ENCODE measurements at places on chromosomes 4 and X.

DNA sequence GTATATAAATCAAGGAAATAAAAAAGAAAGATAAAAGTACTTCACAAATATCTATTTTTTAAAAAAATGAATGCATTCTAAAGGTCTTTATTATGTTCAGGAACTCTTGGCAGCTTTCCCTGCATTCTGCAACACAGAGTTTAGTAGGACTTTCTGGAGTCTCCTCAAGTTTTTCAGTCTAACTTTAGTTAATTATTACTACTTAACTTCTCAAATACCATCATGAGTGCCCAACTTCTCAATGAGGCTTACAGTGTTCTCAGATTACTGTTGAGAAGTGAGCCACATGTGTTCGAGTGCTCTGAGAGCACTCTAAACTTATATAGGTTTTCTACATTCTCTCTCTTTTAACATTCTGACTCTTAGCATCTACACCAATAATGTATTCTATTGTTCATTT is 1852.9 kb upstream of the PCDH10 start:
- no peak for DNase-seq

- no peak for DNase-seq
Measured at GRCh38 chr4:169219440-169219839, 51.3 kb downstream of the SH3RF1 start.

DNA sequence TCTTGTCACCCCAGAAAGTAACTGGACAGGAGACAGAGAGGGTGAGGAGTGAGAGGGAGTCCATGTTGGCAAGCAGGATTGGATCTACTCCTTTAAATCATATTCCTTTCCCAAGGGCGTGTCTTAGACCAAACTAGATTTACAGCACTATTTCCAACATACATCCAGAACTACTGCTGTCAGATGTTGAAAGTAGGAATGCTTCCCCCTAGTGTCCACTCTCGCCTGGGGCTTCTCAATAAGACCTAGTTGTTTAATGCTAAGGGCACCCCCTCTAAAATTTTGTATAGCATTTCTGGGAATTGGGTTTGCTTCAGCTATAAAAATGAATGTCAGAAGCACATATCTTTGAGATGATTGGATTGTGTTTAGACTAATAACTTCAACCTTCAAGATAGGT is 13.3 kb downstream of the OFD1 start:
- DNase-seq: no peak

- no peak for DNase-seq
Measured at GRCh38 chrX:113759422-113759821, 824.5 kb upstream of the HTR2C start.

DNA sequence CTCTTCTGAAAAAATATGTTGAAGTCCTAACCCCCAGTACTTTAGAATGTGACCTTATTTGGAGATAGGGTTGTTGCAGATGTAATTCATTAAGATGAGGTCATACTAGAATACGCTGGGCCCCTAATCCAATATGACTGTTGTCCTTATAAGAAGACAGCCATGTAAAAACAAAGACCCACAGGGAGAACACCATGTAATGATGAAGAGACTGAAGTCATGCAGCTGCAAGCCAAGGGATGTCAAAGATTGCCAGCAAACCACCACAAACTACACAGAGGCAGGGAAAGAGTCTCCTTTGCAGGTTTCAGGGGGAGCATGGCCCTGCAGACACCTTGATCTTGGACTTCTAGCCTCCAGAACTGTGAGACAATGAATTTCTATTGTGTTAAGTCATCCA is 37.4 kb downstream of the CXorf58 start:
- DNase-seq: no peak

DNA sequence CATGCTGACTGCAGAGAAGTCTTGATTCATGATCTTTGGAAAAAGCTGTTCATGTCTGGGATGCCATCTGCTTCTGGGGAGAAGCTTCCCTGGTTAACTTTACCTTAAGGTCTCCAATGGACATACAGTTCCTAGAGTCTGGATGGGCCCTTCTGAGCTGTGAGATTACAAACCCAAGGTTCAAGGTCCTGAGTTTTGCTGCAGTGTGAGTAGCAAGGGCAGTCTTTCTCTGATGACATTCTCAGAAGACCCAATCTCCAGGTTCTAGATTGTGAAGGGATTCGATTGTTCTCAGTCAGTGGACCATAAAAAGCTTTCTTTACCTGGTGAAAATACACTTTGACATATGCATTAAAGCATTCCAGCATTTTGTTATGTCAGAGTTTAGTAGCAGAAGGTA is 179.2 kb downstream of the AASDH start:
- no peak for DNase-seq

GRCh38 chrX:135324463-135324862 is 15.2 kb downstream of the ETDC start:
- no peak for DNase-seq

All from T1000 (cell line).